ENCODE measurements at places on chromosomes 3 and 15. TPM values are rescaled to one million over a fixed set of nuclear protein-coding genes. Genes with fewer than 3 reads are reported as not detected.

MCF2L2 gene
- 7.5 TPM for total RNA-seq

DNA sequence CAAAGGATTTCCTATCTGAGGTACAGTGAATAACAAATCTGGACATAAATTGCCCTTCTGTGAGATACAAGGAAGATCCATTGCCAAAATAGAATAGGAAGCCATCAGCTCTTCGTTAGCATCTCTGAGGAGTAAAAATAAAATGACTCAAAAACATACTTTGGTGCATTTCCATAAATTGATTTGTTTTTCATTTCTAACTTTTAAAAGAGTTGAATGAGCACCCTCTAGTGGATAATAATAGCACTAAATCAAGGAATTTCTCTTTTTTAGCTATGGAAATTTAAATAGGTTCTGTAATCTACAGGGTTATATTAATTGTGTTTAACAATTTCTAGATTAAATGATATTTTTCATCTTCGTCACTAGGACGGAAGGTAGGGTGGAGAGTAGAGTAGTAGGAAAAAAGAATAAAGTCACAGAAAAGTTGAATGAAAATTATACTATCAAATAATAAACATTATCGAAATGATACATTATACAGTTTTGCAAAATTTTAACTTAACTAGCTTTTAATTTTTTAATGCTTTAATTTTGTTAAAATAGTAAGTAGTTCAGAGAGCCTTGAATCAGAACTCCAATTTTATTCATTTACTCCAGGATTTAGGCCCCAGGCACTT is 6.4 kb downstream of the NSUN3 start:
- no peak overlapping the region for H3K4me3 ChIP-seq
- H3K27ac ChIP-seq = no peak overlapping the region
- H3K4me1 ChIP-seq = peaks cover 48% of the 10 kb centered on the region
- H3K36me3 ChIP-seq = peaks cover 62% of the 10 kb centered on the region
- DNase-seq = no peak

- peaks cover 53% of the 10 kb centered on the region for H3K4me1 ChIP-seq
- peak overlapping the region; percentile 96 for H3K4me3 ChIP-seq
- peaks cover 17% of the 10 kb centered on the region for H3K36me3 ChIP-seq
- no peaks in the 10 kb centered on the region for H3K27me3 ChIP-seq
- peak; percentile 85 for DNase-seq
Observed at GRCh38 chr15:84654689-84655453, 788 bp upstream of the WDR73 start.

DNA sequence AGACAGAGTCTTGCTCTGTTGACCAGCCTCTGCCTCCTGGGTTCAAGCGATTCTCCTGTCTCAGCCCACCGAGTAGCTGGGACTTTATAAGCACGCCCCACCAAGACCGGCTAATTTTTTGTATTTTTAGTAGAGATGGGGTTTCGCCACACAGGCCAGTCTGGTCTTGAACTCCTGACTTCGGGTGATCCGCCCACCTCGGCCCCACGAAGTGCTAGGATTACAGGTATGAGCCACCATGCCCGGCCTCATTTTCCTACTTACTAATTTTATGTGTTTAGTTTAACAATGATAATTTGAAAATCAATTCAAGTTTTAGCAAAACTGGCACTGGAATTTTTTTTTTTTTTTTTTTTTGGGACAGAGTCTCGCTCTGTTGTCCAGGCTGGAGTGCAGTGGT is 336.5 kb downstream of the LPP start:
- no peak overlapping the region for H3K4me3 ChIP-seq
- H3K4me1 ChIP-seq = no peaks in the 10 kb centered on the region
- H3K36me3 ChIP-seq = peaks cover 30% of the 10 kb centered on the region
- no peak for DNase-seq
- H3K27me3 ChIP-seq = no peaks in the 10 kb centered on the region

DNA sequence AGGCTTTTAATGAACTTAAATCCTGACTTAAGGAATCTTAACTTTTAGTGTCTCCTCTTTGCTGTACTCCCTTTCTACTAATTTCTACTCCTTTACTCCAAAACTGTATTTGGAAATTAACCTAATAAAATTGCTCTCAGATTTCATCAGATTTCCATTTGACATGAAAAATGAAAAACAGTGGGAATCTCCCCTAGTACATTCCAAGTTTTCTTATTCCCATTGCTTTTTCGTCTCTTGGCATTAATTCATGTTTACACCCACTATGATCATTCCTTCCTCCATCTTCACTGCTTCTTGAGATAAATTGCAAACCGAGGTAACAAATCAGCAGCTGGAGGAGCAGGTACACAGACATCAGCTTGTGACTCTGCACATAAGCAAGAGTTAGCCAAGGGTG is 208.7 kb downstream of the VGLL3 start:
- H3K36me3 ChIP-seq = no peaks in the 10 kb centered on the region
- H3K27ac ChIP-seq = no peak overlapping the region
- no peak overlapping the region for H3K4me3 ChIP-seq
- H3K4me1 ChIP-seq = no peaks in the 10 kb centered on the region
- no peaks in the 10 kb centered on the region for H3K27me3 ChIP-seq

PCYT1A gene
- total RNA-seq = 53.2 TPM

MORC1 gene
- not detected for total RNA-seq

GRCh38 chr15:38252481-38253350 is at the start of gene SPRED1:
Gene SPRED1 (plus strand): TSS chr15:38252836. CDS start chr15:38253186, 350 bp downstream.
- peak within 1 kb of the TSS; percentile 1 for H3K27ac ChIP-seq
- DNase-seq = no peak
- peaks cover 33% of the 10 kb centered on the region for H3K4me1 ChIP-seq

ATP13A5 gene
- total RNA-seq = not detected

RLBP1 gene
- total RNA-seq = not detected

TMEM212 gene
- not detected for total RNA-seq

DNA sequence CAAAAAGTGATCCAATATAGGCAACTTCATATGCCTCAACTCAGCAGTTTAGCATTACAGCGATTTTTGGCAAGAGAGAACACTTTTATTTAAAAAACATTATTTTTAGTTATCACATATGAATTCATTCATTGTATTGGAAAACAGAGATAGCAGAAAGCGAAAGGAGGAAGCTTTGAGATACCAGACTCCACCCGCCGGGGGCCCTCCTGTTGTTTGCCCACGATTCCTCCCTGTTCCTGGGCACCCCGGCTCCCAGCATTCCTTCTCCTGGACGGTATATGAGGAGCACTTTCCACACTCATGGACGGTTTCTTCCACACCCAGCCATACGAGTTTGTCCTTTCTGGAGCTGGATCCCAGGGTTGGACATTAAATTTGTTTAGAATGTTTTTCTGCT is 18.2 kb downstream of the APBA2 start:
- no peaks in the 10 kb centered on the region for H3K27me3 ChIP-seq
- no peak overlapping the region for H3K27ac ChIP-seq
- peaks cover 25% of the 10 kb centered on the region for H3K4me1 ChIP-seq
- no peak overlapping the region for H3K4me3 ChIP-seq

NOX5 gene
- total RNA-seq = not detected

DNA sequence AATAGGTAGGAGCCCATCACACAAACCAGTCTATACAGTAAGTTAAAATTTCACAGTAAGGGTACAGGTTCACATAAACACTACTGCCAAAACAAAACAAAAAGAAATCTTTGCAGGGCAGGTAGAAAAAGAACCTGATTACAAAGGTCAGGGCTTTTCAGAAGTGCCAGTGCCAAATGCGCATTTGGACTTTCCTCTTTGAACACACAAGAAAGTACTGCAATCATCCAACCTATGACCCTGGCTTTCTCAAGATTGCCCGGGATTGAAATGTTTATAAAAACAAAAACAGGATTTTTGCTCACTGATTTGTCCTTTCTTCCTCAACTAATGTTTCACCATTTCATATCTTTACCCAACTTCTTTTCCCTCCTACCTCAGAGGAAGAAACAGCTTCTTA is 47.4 kb downstream of the CBLB start:
- DNase-seq = no peak
- H3K27ac ChIP-seq = no peak overlapping the region
- H3K4me1 ChIP-seq = peaks cover 51% of the 10 kb centered on the region
- H3K4me3 ChIP-seq = no peak overlapping the region

GRCh38 chr15:88512601-88513000 is 33.9 kb downstream of the DET1 start:
- DNase-seq = no peak
- H3K27me3 ChIP-seq = no peaks in the 10 kb centered on the region
- no peak overlapping the region for H3K27ac ChIP-seq
- no peak overlapping the region for H3K4me3 ChIP-seq
- H3K4me1 ChIP-seq = peaks cover 5% of the 10 kb centered on the region

DNA sequence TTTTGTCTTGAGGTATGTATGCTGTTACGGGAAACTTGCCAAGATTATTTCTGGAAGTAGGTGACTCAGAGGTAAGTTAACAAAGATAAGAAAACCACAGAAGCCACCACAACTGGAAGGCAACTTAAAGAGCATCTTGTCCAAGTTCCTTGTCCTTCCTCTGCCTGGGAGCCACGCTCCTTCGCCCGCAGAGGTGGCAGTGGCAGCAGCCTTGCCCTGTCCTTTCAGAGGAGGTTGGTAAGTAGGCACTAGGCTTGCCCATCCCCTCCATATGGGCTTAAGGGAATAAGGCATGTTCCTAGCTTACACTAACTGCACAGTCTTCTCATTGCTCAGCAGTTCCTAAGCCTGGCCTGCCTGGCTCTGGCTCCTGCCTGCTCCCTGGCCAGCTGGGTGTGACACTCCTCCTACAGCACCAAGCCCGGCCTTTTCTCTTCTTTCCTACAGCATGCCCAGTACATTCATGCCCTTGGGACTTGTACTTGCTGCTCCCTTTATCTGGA is 48.0 kb upstream of the RAB6B start:
- peaks cover 10% of the 10 kb centered on the region for H3K27me3 ChIP-seq
- peaks cover 25% of the 10 kb centered on the region for H3K4me1 ChIP-seq
- DNase-seq = no peak
- H3K27ac ChIP-seq = no peak overlapping the region
- H3K4me3 ChIP-seq = no peak overlapping the region

GRCh38 chr3:139109271-139109670 is 64.6 kb upstream of the PRR23C start:
- no peaks in the 10 kb centered on the region for H3K36me3 ChIP-seq
- H3K4me1 ChIP-seq = peaks cover 15% of the 10 kb centered on the region
- no peak overlapping the region for H3K4me3 ChIP-seq
- no peak for DNase-seq

- no peaks in the 10 kb centered on the region for H3K4me1 ChIP-seq
- no peak for DNase-seq
- no peak overlapping the region for H3K27ac ChIP-seq
- H3K36me3 ChIP-seq = no peaks in the 10 kb centered on the region
- H3K27me3 ChIP-seq = no peaks in the 10 kb centered on the region
Observed at GRCh38 chr3:130548356-130548755, 31.4 kb downstream of the COL6A6 start.

DNA sequence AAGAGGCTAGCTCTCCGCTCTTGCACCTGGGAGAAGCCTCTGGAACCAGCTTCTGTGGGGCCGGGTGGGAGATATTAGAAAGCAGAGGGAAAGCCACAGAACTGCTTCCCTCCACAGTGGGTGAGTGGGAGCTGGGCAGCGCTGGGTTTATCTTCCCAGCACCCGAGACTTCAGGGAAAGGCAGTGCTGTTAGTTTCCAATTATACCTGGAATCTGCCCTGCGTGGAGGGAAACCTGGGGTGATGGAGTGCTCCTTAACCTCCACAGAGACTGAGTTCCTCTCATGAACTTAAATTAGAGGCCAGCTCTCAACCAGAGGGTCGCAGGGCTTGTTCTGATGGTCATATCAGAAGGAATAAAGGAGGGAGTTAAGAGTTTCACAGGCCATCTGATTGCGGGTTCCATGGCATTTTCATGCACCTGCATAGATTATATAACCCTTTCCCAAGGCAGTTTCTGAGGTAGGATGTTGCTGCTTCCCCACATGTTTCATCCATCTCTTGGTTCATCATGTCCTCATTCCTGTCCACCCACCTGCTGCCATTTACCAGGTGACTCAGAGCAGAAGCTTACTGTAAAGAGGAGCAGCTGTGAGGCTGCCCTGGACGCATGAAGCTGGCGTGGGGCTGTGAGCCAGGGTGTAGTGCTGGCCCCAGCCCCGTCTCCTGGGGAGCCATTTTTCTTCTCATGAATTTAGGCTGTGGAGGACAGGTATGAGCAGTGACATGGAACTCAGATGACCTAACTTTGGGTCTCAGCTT is 42.5 kb downstream of the CA12 start:
- no peaks in the 10 kb centered on the region for H3K4me1 ChIP-seq
- DNase-seq = no peak
- no peaks in the 10 kb centered on the region for H3K27me3 ChIP-seq
- no peak overlapping the region for H3K4me3 ChIP-seq
- no peaks in the 10 kb centered on the region for H3K36me3 ChIP-seq
- H3K27ac ChIP-seq = no peak overlapping the region

DNA sequence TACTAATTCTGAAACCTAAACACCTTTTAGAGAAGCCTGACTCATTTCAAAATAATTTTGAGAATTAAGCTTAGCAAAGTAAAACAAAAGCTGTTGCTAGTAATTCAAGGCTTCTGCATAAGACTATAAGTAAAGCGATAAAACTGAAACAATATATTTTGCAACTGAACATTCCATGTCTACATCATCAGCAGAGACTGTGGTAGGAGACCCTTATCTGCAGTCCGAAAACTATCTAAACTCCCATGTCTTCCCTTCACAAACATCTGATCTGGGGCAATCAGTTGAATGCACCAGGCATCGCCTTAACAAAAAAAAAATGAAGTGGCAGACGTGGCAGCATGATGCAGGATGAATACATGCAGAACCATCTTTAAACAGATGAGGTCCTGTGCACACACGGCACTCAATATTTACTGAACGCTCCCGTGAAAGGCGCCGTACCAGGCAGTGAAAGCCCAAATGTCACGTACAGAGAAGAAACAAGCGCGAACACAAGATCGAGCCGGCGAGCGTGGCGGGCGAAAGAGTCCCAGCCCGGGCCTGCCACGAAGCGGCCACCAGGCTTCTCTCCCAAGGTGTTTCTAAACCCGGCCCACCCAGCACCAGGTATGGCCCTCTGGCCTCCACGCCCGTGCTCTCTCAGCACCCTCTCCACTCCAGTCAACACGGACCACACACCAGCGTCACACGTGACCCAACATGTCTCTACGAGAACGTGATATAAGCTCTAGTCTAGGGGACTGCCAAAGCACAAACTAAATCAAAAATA is 63.0 kb downstream of the CHSY1 start:
- peak overlapping the region; percentile 40 for H3K27ac ChIP-seq
- no peaks in the 10 kb centered on the region for H3K27me3 ChIP-seq
- no peak for DNase-seq
- no peak overlapping the region for H3K4me3 ChIP-seq
- peaks cover 78% of the 10 kb centered on the region for H3K4me1 ChIP-seq

DNA sequence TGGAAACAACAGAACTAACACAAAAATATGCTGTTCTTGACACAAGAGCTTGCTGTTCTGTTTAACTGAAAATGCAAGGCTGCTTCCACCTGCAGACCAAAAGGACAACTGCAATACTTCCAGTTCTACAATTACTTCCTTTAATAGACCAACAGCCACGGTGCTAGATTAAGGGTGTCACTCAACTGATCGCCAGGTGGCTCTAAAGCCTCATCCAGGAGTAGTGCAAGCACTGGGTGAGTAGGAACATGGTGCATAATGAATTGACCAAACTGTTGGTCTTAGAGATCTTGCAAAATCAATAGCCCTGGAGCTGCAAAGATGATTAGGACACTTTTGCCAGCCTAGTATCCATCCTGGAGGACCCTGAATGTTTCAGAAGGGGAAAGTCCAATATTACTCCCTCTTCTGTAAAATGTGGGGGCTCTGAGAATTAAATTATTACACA is 3.6 kb upstream of the CLDN16 start:
- no peaks in the 10 kb centered on the region for H3K36me3 ChIP-seq
- DNase-seq = peak; percentile 24
- H3K4me3 ChIP-seq = no peak overlapping the region
- H3K4me1 ChIP-seq = no peaks in the 10 kb centered on the region

- H3K27me3 ChIP-seq = no peaks in the 10 kb centered on the region
- no peaks in the 10 kb centered on the region for H3K4me1 ChIP-seq
- peaks cover 67% of the 10 kb centered on the region for H3K36me3 ChIP-seq
- H3K4me3 ChIP-seq = no peak overlapping the region
Observed at GRCh38 chr3:75737831-75738493, 47.4 kb downstream of the ZNF717 start.

Data from activated CD8-positive, alpha-beta T cell treated with anti-CD3 and anti-CD28 coated beads, Interleukin-2, amount 10 ng/mL, durations not matched to agents 7 days and 5 days (primary cell).